A549 treated with CORT108297 at 1 μM for 4 hours (cell line): ENCODE measurements at places on chromosomes 2 and 18. TPM values are rescaled to one million over a fixed set of nuclear protein-coding genes. Genes with fewer than 3 reads are reported as not detected.

The INHBB gene
- 11.9 to 20.8 TPM (median 16.5 TPM) in 5 replicates for total RNA-seq

The EFR3B gene
- 12.8 to 15.3 TPM (median 13.5 TPM) in 5 replicates for total RNA-seq

The HNMT gene
- 0.47 to 1.6 TPM (median 0.71 TPM) in 5 replicates for total RNA-seq

The HNRNPLL gene
- total RNA-seq = 20.3 to 29.4 TPM (median 24.6 TPM) in 5 replicates

The CTAGE1 gene
- 0.05 TPM in 1 of 5 replicates, not detected in the others for total RNA-seq

The CXCR1 gene
- total RNA-seq = not detected in 5 replicates

The KCNF1 gene
- total RNA-seq = 21.8 to 48.2 TPM (median 38.0 TPM) in 5 replicates

The MATN3 gene
- total RNA-seq = 9.1 to 16.9 TPM (median 14.0 TPM) in 5 replicates

The FHOD3 gene
- total RNA-seq = 1.9 to 2.8 TPM (median 2.6 TPM) in 5 replicates

The TMEM163 gene
- 0.08 to 0.15 TPM (median 0.09 TPM) in 5 replicates for total RNA-seq

The TRIM43 gene
- 0.07 TPM in 1 of 5 replicates, not detected in the others for total RNA-seq

The ZSCAN30 gene
- 0.52 to 1.2 TPM (median 0.90 TPM) in 5 replicates for total RNA-seq

The ASIC4 gene
- total RNA-seq = 0.05 to 0.07 TPM (median 0.06 TPM) in 4 of 5 replicates, not detected in the other

The RGPD8 gene
- total RNA-seq = 2.5 to 3.4 TPM (median 3.2 TPM) in 5 replicates

The SNTG2 gene
- not detected in 5 replicates for total RNA-seq

The NAT8 gene
- not detected in 5 replicates for total RNA-seq

The LRP1B gene
- total RNA-seq = not detected in 5 replicates

The CERS6 gene
- total RNA-seq = 13.1 to 16.1 TPM (median 15.2 TPM) in 5 replicates

The ZNF24 gene
- total RNA-seq = 10.6 to 12.6 TPM (median 11.4 TPM) in 5 replicates
